Uterine smooth muscle cell (primary cell): ENCODE measurements at places on chromosomes 3 and 15. TPM values are rescaled to one million over a fixed set of nuclear protein-coding genes. Genes with fewer than 3 reads are reported as not detected.

Gene LDHAL6B
- total RNA-seq: under 0.01 TPM in 1 of 2 replicates, not detected in the other

Gene CCDC39
- 0.12 TPM in 1 of 2 replicates, not detected in the other for total RNA-seq

Gene CX3CR1
- total RNA-seq: under 0.01 TPM in 1 of 2 replicates, not detected in the other

Gene ONECUT1
- total RNA-seq: 0.12 TPM in 1 of 2 replicates, not detected in the other

Gene GATA2
- total RNA-seq: 5.6 and 12.2 TPM in 2 replicates

Gene SPINT1
- total RNA-seq: 0.37 and 0.66 TPM in 2 replicates

Gene LIPC
- 0.11 and 0.37 TPM in 2 replicates for total RNA-seq

Gene CTDSPL2
- 58.2 and 82.3 TPM in 2 replicates for total RNA-seq

Gene SV2B
- under 0.01 and 0.12 TPM in 2 replicates for total RNA-seq

Gene GOLGA6B
- not detected in 2 replicates for total RNA-seq

Gene SERINC4
- total RNA-seq: 0.11 TPM in 1 of 2 replicates, not detected in the other

Gene TMEM212
- 0.11 TPM in 1 of 2 replicates, not detected in the other for total RNA-seq

Gene TMEM207
- not detected in 2 replicates for total RNA-seq

Gene COL8A1
- 17.8 and 62.4 TPM in 2 replicates for total RNA-seq

Gene ECT2
- 33.6 and 96.7 TPM in 2 replicates for total RNA-seq

Gene CEP70
- 56.3 and 60.1 TPM in 2 replicates for total RNA-seq

Gene EIF1B
- 13.9 and 18.2 TPM in 2 replicates for total RNA-seq

Gene FLNB
- total RNA-seq: 153 and 224 TPM in 2 replicates

Gene HIGD2B
- not detected in 2 replicates for total RNA-seq

Gene CACNA1D
- total RNA-seq: 0.33 and 1.5 TPM in 2 replicates
